ENCODE measurements at places on chromosomes 5 and 9. TPM values are rescaled to one million over a fixed set of nuclear protein-coding genes. Genes with fewer than 3 reads are reported as not detected.

SAPCD2 gene
- 1.1 TPM for total RNA-seq

GABRA1 gene
- total RNA-seq, result not detected

ZNF883 gene
- 9.7 TPM for total RNA-seq

C5orf58 gene
- not detected for total RNA-seq

BTNL3 gene
- total RNA-seq, result not detected
